ENCODE measurements at places on chromosomes 6 and 20.

GRCh38 chr6:27651371-27651732, 178.4 kb upstream of the ZNF184 start:
- no peak for DNase-seq

- DNase-seq, result peak; percentile 59
Observed at GRCh38 chr6:106163446-106163965, 77.4 kb downstream of the PRDM1 start.

GRCh38 chr20:46359233-46359751, 47.1 kb downstream of the ELMO2 start:
- DNase-seq, result no peak

DNA sequence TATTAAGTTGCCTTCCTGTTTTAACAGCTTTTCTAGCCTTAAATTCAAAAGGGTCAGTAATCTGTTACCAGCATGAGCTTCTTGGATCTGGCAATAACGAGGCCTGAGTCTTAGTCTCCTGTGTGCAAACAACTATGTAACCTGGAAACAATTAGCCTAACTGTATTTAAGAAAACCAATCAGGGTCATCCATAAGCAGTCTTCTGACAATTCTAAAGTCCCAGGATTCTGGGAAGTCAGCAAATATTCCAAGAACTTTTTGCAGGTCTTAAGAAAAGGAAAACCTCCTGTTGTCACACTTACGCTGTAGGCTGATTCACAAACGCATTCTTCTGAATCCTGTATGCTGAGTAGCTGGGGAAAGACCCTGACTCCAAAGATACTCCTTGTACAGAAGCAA, 90.4 kb downstream of the COL12A1 start:
- DNase-seq, result no peak

DNA sequence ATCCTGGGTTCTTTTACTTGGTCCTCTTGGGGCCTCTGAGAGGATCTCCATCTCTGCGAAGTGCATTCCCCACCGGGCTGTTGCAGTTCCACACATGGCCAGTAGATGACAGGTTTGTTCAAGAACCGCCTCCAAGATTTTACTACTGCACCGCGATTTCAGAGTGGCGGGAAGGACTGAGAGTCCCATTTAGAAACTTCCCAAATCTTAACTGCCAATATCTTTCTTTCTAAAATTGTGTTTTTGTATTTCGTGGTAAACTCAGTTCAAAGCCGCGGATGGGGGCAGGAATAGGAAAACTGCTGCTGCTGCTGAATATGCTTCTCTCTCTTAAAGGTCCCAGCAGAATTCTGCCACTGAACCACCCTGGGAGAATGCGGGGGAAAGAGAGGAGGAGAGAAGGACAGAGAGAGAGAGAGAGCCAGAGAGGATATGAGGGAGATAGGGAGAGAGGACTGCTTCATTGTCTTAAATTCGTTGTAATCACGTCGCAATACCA, 8.6 kb upstream of the BTNL2 start:
- peak; percentile 75 for DNase-seq

DNA sequence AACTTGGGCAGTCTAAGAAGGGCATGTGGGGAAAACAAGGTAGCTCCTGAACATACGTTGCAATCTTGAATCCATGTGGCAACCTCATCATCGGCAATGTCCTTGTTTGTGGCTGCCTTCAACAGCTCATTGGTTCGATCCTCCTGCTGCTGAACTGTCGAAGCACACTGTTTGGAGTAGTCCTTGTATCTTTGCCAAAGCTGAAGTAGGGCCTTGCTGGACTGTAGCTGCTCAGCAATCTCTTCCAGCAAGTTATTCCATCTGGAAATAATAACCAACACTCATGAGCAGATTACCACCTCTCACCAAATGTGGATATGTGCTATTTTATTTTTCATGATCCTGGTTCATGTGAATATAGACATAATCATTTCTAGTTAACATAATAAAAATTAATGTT, 413.3 kb downstream of the ESR1 start:
- no peak for DNase-seq

- no peak for DNase-seq
Observed at GRCh38 chr6:4970739-4971395, 33.0 kb downstream of the RPP40 start.

DNA sequence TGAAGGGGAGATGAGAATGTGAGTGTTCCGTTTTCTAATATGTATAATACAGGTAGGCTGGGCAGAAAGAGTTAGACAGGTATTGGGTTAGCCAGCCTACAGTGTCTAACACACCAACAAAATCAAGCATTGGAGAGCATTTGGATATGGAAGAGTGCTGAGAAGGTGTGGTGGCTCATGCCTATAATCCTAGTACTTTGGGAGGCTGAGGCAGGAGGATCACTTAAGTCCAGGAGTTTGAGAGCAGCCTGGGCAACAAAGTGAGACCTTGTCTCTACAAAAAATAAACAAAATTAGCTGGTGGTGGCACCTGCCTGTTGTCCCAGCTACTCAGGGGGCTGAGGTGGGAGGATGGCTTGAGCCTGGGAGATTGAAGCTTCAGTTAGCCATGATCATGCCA, 38.6 kb upstream of the SLC23A2 start:
- no peak for DNase-seq

DNA sequence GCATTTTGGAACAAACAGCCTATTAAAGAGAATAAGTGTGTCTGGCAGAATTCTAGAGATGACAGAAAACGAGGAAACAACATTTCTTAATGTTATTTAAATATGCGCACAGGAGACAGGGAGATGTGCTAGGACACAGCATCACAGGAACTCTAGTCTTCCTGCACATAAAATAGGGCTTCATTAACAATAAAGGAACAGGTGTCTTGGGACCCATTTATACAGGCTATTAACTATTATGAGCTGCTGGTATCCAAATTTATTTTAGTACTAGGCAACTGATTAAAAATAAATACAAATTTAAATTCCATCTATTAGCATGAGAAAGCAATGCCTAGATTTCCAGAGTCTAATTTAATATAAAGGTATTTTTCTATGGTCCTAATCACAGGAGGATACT, 102.3 kb downstream of the PDSS2 start:
- DNase-seq, result no peak

GRCh38 chr20:39851459-39851858, 837.6 kb downstream of the MAFB start:
- DNase-seq, result no peak

GRCh38 chr20:13786143-13786828, 1.5 kb downstream of the NDUFAF5 start:
- no peak for DNase-seq

GRCh38 chr20:32358883-32359632, 927 bp downstream of the ASXL1 start:
- peak; percentile 74 for DNase-seq

GRCh38 chr6:105759946-105760345, 326.2 kb upstream of the PRDM1 start:
- no peak for DNase-seq

DNA sequence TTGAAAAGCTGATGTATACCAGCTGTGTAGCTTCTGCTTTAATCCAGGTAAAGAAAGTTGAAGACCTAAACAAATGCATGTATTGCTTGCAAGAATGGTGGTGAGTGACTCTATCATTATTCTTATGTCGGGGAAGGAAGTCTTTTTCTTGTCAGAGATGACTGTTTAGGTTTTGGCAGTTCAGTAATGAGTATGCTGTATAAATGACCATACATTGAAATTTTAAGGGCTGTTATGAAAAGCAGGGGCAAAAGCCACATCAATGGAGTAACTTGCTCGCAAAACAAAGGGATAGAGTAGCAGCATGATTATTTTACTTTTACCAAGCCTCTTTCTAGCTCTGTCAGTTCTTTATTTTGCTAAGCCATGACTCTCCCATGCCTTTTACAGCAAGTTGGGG, 55.9 kb upstream of the NUP153 start:
- no peak for DNase-seq
